ENCODE measurements at places on chromosomes 11 and 22. TPM values are rescaled to one million over a fixed set of nuclear protein-coding genes. Genes with fewer than 3 reads are reported as not detected.

Gene SMTNL1
- total RNA-seq: not detected

Gene OR5A1
- total RNA-seq: not detected

GRCh38 chr11:68649851-68650555 is 34.3 kb upstream of the GAL start:
- DNase-seq: no peak

Gene TUBA8
- 0.13 TPM for total RNA-seq

- no peak for DNase-seq
Observed at GRCh38 chr11:78202733-78203167, 14.0 kb downstream of the USP35 start.

Gene AHNAK
- 281 TPM for total RNA-seq

GRCh38 chr22:35629406-35630216 is 12.5 kb upstream of the MB start:
- DNase-seq: peak; percentile 28

Gene OSBP
- total RNA-seq: 29.4 TPM

DNA sequence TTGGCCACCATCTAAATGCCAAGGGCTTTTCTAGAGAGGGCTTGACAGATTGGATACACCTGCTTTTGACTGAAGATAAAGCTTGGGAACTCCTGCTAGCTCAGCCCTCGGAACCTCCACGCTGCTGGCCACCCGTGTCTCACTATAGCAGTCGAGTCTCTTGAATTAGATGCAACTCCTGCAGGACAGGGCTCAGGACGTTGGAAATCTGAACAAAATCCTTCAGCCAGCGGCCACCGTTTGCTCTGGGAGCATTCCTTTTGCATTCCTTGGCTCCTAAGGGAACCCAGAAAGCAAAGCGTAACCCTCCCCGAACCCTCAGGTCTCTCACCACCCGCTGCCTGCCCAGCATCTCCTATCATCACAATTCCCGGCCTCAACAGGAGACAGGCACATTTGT is 77.8 kb downstream of the GRIK4 start:
- DNase-seq: no peak

DNA sequence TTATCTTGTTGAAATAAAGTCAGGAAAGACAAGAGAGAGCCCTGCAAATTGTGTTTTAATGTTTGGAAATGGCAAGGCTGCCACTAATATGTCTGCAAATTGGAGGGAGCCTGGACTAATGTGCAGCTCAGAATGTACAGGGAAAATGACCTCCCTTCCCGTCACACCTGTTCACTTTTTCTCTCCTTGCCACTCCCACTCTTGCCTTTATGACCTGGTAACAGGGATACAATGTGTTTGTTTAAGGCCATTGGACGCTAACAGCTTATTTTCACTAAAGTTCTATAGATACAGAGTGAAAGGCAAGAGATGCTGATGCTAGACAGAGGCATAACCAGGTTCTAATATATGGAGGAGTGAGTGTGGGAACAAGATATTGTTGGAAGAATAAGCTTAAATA is 203.9 kb downstream of the RAB38 start:
- DNase-seq: no peak

DNA sequence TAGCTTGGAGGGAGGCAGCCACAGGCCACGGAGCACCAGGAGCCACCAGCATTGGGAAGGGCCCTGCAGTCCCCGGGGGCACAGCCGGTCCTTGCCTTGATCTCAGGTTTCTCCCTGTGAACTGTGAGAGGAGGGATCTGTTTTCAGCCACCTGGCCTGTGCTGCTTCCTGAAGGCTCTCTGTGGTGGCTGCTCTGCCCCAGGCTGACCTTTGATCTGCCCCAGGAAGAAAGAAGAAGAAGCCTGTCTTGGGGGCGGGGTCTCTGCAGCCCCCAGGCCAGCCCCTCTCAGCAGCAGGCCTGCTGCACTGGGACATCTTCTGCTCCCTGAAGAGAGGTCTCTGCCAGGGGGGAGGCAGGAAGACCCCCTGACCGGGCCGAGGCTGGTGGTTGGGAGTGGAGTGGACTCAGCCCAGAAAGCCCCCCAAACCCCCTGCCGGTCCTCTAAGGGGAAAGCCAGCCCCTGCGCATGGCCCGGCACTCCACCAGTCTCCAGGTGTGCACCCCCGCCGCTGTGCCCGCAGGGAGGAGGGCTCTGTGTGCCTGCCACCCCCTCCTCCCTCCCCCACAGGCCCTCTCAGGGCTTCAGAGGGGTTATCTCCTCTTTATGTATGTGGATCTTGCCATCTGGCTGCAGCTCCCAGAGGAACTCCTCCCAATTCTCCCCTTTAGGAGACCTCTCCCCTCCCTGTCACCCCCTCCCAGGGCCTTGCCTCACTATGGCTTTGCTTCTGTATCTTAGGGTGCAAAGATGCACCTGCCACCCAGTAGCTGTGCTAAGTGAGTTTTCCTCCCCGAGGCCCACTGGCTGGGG is 675.3 kb downstream of the BRD1 start:
- no peak for DNase-seq

DNA sequence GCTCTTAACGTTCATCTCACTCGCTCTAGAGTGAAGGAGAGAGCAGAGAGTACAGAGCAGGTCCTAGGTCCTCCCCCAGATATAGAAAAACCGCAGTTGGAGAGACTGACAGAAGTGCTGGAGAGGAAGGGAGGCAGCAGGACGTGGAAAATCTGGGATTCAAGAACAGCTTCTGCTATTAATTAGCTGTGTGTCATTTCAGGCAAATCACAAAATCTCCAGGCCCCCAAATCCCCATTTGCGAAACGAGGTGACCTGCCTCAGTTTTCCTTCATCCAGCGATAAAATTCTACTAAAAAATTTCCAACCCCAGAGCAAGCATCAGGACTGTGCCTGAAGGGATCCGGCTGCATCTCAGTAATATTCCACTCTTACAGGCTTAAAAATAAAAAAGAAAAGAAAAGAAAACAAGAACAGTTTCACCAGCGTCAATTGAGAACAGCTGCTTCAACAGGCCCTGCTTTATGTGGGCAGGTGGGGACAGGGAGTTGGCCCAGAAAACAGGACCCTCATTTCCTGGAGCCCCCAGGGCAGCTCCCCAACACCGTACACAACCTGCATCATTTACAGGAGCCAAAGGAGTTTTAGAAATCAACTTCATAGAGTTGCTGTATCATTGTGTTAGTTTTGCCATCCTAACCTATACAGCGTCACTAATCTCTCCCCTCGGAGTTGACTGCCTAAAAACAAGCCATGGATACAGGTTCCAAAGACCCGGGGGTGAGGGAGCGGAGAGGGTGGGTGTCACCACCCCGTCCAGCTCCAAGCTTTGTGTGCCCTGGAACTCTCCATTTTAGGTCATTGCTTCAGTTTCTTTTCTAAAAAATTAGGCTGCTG is 2.3 kb upstream of the MALAT1 start:
- DNase-seq: no peak

DNA sequence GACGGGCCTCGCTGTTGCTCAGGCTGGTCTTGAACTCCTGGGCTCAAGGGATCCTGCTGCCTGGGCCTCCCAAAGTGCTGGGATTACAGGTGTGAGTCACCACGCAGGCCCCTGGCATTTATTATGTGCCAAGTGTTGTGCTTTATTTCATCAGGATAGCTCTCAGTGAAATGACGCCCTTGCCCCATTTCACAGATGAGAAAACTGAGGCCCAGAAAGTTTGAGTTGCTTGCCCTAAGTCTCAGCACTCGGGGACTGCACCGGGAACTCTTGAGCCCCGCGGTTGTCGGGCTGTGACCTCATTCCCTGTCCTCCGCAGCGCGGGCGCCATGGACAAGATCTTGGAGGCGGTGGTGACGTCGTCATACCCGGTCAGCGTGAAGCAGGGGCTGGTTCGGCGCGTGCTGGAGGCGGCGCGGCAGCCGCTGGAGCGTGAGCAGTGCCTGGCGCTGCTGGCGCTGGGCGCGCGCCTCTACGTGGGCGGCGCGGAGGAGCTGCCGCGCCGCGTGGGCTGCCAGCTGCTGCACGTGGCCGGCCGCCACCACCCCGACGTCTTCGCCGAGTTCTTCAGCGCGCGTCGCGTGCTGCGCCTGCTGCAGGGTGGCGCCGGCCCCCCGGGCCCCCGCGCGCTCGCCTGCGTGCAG is 7.3 kb downstream of the USP35 start:
- DNase-seq: no peak

Gene GDPD4
- not detected for total RNA-seq

- no peak for DNase-seq
Observed at GRCh38 chr11:78127403-78127802, 12.0 kb downstream of the ALG8 start.

Gene CDCA5
- total RNA-seq: 66.1 TPM

GRCh38 chr11:119729951-119730613 is 1.1 kb upstream of the NECTIN1 start:
- DNase-seq: peak; percentile 54

Gene GPR152
- total RNA-seq: not detected

Gene LMO1
- total RNA-seq: not detected

DNA sequence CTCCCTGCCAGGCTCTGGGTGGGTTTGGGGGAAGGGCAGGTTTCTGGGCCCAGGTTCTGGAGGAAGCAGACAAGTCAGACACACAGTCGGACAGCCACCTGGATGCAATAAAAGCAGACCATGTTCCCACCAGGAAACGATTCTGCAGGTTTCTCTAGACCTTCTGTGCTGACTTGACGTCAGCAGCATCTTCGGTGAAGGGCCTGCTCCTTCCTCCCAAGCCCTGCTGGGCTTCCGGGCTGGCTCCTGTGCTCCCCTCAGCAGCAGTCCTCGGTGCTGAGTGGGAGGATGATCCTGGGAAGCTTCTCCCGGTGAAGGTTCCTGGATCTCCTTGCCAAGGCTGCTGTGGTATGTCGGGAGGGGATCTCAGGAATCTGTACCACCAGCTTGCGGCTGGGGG is 240.0 kb downstream of the GRIK4 start:
- no peak for DNase-seq

DNA sequence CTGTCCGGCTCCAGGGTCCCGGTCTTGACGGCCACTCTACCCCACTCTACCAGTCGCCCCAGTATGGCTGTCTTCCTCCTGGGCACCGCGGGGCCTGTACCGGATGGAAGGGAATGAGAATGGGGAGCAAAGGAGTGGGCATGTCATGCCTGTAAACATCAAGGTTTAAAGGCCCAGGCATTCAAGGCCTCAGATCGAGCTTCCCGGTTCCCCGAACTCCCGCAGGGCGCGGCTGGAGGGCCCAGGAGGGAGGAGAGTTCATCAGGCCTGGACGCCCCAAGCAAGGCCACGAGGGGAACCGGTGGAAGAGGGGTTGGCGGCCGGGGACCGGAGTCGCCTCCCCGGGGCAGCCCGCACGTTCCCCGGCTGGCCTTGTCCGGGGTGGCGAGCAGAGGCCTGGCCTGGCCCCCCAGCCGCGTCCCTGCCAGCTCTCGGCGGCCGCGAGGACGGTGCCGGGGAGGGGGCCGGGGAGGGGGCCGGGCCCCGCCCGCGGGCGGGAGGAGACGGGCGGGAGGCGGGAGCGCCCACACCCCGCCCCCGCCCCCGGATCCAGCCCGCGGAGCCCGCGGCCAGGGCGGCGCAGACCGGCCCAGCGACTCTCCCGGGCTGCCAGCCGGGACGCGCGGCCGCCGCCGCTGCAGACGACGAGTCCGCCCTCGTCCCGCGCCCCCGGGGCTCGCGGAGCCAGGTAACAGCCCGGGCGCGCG is at the start of gene CDC42EP1:
CDC42EP1 (plus strand) TSS at position 580 of the 707 bp plus-strand sequence. CDS start 5,870 bp downstream, outside the sequence.
- no peak for DNase-seq

Gene NXPE1
- not detected for total RNA-seq

- DNase-seq: no peak
Observed at GRCh38 chr11:78664636-78665035, 90.0 kb upstream of the NARS2 start.

DNA sequence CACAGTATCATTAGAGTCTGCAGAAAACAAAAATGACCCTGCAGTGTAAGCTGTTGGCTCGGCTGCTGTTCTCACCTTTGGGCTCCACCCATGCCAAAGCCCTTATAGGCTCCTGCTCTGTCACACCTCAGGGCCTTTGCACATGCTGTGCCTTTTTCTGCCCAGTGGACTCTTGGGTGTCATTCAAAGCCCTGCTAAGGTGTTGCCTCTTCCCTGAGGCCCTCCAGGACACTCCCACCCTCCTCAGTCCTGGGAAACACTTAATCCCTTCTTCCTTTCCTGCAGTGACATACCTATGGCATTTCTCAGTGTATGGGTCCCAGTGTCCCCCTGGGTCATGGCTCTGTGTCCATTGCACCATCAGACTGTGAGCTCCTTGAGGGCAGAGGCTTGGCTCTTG is 29.1 kb upstream of the CACNG2 start:
- DNase-seq: no peak

DNA sequence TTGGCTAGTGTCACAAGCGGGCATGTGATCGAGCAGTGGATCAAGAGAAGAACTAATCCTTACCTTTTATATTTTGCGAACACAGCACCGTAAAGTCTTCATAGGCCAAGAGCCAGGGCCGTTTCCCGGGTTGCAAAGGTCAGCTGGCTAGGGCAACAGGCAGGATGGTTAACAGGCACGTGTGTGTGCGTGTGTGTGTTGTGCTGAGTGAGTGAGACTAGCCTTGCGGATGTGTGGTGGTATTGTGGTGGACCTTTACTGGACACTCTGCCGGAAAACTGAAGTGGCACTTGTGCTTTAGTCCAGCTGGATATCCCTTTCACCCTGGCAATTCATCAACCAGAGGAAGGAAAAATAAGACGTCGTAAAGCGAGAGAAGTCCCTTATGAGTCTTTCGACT is 176.7 kb downstream of the BCR start:
- DNase-seq: no peak

- peak; percentile 62 for DNase-seq
Observed at GRCh38 chr22:33049119-33049729, 9.0 kb downstream of the SYN3 start.

GRCh38 chr11:5605849-5606248 is 9.4 kb downstream of the TRIM6 start:
- DNase-seq: no peak

- DNase-seq: peak; percentile 19
Observed at GRCh38 chr22:49604732-49605302, 222.9 kb downstream of the BRD1 start.

GRCh38 chr11:17405232-17406005 is 17.0 kb upstream of the KCNJ11 start:
- peak; percentile 50 for DNase-seq

DNA sequence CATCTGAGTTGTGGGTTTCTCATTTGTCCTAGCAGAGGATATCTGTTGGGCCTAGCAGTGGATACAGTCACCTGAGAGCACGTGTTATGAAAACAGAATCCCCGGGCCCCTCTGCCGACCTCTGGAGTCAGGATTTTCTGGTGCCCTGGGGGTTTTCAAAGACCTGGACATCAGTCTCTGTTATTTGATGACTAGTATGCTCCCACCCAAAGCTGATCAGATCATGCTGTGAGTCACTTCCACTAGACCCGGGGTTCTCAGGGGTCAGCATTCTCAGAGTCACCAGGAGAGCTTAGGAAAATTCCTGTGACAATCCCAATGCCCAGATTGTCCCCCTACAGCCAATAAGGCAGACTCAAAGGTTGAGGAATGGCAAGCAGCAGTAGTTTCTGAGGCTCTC is 38.7 kb downstream of the KCNJ1 start:
- DNase-seq: no peak

DNA sequence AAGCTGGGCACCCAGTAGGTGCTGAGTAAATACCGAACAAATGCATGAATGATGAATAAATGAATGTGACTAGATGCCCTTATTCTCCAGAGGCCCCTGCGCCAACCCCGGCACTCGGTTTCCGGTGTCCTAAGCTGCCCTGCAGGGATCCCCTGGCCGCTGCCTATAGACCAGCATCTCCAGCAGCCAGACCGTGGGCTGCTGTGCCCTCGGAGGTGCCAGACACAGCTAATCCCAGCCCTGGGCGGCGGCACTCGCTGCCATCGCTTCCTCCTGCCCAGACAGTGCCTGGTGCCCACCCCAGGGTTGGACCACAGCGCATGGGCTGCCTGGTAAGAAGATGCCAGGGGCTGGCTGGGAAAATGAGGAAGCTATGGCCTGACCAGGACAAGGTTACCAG is 15.6 kb downstream of the CREB3L1 start:
- DNase-seq: no peak

Measured in HT-29 (cell line).